Neural progenitor cell (in vitro differentiated cells): ENCODE measurements at places on chromosomes 11 and 22.

DNA sequence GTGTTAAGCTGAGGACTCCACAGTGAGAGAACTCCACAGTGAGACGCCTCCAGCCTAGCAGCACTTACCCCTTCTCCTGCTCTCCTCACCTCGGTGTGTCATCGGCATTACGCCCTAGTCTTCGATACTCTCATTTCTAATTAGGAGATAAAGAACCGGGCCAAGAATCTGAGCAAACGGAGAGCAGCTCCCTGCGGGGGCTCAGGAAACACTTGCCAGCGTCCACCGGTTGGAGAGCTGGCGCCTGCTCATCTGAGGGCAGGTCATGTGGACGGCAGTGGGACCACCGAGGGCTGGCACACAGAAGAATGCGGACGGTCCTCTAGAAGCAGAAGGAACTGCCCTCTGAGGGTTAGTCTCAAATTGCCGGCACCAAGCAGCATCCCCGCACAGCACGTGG, 13.0 kb downstream of the CERK start:
- DNase-seq, result no peak

GRCh38 chr11:122727101-122727929, 71.8 kb downstream of the UBASH3B start:
- peak; percentile 37 for DNase-seq

- DNase-seq, result no peak
These were observed 495.6 kb upstream of the B3GAT1 start for GRCh38 chr11:134907636-134908035.

DNA sequence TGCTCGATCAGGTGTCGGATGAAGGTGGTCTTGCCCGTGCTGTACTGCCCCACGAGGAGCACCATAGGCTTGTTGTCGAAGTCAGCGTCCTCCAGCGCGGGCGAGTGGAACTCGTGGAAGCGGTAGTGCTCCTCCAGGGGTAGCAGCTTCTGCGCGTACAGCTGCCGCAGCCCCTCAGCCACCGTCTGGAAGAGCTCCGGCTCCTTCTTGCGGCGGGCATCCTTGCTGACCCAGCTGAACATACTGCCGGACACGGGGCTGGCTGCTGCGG, 263 bp downstream of the EHD1 start:
- no peak for DNase-seq

GRCh38 chr11:19347911-19348310, 107.2 kb upstream of the E2F8 start:
- peak; percentile 31 for DNase-seq
